ENCODE measurements at places on chromosomes 7 and 10.

DNA sequence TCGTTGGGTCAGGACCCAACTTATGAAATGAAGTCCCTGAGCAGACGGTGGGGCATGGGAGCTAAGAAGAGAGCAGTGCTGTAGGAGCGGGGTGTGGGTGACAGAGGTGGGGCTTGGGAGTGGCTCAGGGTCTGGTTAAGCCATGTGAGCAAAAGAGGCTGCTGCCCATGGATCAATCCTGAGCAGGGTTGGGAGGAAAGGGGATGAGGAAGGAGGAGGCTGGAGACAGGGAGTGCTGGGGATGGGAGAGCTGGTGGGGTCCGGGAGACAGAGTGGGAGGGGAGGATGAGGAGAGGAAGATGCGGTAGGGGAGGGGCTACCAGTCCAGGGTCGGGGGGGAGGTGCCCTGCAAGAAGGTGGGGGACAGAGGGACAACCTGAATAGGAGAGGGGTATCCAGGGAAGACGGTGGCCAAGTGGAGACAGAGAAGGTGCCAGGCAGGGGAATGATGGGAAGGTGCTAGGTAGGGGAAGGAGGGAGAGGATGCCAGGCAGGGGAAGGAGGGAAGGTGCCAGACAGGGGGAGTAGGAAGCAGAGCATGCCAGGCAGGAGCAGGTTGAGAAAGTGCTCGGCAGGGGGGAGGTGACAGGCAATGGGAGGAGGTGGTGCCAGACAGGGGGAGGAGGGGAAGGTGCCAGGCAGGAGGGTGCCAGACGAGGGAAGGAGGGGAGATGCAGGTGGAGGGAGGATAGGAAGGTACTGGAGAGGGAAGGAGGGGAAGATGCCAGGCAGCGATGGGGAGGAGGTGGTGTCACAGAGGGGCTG is 27.5 kb upstream of the SMARCD3 start:
- DNase-seq: no peak

GRCh38 chr7:55962014-55962413 is 2.4 kb upstream of the NIPSNAP2 start:
- no peak for DNase-seq

DNA sequence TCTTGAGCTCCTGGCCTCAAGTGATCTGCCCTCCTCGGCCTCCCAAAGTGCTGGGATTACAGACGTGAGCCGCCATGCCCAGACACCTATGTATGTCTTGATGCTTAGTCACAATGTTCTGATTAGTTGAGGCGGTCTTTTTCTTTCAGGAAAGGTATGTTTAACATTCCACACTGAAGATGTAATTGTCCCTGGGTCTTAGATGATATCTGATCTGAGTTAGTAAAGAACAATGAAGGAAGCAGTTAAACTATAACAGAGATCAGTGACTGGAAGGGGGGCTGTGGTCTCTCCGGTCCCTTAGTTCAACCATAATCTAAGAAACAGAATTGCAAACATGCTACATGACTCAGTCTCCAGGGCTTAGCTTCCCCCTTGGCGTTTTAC is 31.5 kb upstream of the SH2D4B start:
- no peak for DNase-seq

- no peak for DNase-seq
Observed at GRCh38 chr10:71769279-71769823, 4.0 kb downstream of the VSIR start.

DNA sequence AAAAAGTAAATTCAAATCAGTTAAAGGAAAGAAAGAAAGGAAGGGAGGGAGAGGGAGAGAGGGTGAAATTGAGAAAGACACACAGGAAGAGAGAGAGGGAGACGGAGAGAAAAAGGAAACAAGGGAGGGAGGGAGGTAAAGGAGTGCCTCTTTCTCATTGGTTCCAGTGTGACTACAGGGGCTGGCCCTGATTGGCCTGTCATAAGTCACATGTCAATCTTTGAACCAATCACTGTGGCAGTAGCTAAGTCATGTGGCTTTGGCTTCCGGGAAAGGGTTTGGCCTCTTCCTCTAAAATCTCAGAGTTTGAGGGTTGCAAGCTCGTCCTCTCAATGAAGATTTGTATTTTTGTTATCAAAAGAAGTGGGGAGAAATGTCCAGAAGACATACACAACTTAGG is 150.2 kb downstream of the RAB11FIP2 start:
- no peak for DNase-seq

DNA sequence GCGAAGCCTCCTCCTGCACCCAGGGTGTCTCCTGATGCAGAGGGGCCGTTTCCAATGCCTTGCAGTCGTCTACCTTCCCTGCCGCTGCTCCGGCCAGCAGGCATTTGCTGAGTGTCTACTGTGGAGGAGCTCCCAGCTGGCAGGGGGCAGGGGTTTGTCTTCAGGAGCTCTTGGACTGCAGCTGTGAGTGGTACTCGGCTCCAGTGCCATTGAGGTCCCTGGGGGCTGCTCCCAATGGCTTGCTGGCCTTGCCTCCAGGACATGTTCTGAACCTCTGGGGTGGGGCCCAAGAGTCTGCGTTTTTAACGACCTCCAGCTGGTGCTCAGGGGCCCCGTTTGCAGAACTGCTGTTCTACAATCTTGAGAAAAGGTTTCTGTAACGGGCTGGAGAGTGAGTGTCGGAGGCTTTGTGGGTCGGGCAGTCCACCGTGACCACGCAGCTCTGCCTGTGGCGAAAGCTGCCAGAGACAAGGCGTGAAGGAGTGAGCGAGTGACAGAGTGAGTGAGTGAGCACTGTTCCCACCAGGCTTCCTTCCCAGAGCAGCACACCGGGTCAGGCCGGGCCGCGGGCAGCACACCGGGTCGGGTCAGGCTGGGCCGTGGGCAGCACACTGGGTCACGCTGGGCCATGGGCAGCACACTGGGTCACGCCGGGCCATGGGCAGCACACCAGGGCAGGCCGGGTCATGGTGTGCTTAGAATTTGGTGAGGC is 520.2 kb downstream of the PTPRN2 start:
- no peak for DNase-seq

GRCh38 chr7:92485267-92485892 is 7.6 kb upstream of the ERVW-1 start:
- DNase-seq: no peak

- DNase-seq: no peak
Observed at GRCh38 chr7:33971106-33971505, 65.8 kb downstream of the BMPER start.

DNA sequence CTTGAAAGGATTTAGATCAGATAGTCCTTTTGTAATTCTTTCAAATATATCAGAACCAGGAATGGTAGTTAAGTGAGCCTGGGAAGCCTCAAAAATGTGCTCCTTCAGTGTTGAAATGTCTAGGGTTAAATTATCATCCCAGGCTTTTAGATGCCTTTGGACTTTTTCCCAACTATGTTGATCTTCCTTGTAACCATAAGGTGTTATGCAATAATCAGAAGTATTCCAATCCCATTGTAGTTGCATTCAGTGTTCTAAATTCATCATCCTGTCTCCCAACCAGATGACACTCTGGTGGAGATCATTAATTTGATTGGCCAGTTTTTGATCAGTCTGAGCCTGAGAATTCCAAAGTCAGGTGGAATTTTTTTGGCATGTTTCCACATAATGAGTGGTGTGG is 35.1 kb upstream of the AKR1C2 start:
- no peak for DNase-seq

DNA sequence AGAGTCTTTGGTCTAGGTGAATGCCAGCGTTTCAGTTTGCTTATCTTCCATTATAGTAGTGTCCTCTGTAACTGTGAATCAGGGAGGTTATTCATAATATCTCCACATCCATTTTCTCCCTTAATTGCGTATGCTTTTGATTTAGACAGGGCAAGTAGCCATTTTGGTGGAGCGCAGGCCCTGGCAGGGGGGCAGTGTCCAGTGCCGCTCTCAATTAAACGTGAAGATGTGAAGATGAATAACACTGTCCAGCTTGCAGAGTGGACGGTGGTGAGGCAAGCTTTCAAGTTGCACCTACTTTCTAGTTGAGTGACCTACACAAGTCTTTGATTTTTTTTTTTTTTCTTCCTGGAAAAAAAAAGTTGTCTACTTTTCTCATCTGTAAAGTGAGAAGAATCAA is 4.5 kb downstream of the TSPAN14 start:
- no peak for DNase-seq

GRCh38 chr10:10270126-10271050 is 747.3 kb upstream of the CELF2 start:
- no peak for DNase-seq

DNA sequence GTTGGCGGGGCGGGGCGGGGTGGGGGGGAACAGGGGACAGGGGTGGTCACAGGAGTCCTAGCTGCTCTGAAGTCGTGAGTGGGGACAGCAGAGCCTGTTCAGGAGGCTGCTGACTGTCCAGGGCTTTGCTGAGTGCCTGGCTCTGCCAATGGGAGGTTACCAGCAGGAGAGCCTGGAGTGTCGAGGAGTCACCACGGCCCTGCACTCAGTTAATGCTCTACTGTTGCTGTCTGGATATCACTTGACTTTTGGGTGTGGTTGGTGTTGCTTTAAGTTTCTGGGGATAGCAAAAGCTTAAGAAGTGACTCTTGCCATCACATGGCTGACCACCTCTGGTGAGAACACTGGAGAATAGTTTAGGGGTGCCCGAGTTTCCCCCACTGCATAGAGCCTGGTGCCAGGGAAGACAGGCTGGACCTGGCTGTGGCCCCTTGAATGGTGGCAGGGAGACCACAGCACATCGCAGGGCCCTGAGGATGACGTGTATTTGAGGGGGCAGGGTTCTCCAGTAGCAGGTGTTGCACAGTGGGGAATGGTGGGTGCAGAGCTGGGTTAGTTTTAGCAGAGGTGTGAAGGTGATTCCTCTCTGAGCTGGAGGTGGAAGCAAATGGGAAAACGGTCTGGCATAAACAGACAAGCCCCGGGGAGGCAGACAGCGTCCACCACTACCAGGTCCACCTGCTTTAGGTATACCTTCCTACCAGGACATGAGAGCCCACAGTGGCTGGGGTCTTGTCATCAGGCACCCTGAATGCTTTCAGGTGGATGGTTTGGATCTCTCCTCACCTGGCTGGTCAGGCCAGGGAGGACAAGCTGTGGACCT is 54.2 kb upstream of the CAMK2B start:
- DNase-seq: no peak

GRCh38 chr10:3936422-3937040 is 151.5 kb upstream of the KLF6 start:
- no peak for DNase-seq

DNA sequence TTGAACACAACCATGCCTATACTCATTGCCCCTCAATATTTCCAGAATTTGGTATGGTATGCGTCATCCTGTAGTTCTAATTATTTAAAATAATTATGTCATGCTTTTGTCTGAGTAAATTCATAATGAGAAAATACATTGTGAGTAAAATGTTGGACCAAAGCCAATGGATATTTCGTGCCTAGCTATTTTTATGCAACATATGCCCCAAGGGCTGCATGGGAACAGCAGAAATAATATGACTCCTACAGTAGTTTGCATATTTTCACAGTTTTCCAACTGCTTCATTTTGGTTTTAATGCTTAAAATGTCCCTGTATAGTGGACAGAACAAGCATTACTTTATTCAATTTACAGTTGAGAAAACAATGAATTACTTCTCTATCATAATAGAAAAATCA is 1115.6 kb upstream of the GHITM start:
- no peak for DNase-seq

- DNase-seq: no peak
Observed at GRCh38 chr7:142413280-142414000, 155.6 kb upstream of the PRSS58 start.

DNA sequence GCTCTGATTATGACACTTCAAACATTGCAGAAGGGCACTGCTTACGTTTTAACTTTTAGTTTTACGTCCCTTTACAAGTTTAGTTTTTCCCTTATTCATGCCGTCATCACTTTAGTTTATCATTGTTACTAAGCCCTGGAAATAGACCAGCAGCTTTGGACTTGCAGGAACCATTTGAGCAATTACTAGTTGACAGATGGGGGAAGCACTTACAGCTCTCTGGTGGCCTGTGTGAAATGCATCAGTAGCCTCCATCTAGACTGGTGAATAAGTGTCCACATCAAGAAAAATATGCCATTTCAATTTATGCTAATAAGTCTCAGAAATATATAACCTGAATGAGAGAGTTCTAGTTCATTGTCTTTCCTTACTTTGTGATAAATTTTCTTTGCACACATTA is 194.9 kb upstream of the GRM3 start:
- DNase-seq: no peak

GRCh38 chr10:118816471-118817168 is 61.9 kb upstream of the CACUL1 start:
- no peak for DNase-seq

GRCh38 chr10:131638880-131639278 is 261.9 kb upstream of the PPP2R2D start:
- no peak for DNase-seq

DNA sequence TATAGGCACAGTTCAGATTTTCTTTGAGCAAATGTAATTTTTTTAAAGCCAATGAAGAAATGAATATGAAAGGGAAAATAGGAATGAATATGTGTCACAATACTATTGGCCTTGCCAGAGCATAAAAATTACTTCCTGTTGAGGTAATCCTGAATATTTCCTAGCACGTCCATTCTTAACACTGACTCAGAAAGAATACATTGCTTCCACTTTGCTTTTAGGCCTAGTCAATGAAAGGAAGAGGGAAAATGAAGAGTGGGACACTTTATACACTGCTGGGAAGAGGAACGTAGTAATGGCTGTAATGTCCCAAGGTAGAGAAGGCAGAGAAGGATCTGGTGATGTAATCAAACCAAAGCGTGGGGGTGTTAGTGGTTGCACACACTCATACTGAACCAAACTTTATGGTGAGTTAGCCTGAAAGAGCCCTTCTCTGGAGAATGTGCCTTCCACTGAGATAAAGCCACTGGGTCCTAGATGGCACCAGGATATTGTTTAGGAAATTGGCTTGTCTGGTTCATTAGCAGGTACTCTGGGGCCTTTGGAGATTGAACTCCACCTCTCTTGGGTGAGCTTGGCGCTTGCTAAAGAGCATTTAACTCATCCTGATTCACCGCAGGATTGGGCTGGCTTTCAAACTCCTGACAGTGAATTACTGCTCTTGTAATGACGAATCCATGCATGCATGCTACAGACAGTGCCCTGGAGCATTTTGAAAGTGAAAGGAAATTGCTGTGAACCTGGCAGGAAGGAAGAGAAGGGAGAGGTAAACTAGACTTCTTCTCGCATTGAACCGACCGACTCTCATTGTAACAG is 254.9 kb downstream of the KIAA1217 start:
- no peak for DNase-seq

GRCh38 chr7:23026164-23026563 is 12.2 kb upstream of the HYCC1 start:
- no peak for DNase-seq

DNA sequence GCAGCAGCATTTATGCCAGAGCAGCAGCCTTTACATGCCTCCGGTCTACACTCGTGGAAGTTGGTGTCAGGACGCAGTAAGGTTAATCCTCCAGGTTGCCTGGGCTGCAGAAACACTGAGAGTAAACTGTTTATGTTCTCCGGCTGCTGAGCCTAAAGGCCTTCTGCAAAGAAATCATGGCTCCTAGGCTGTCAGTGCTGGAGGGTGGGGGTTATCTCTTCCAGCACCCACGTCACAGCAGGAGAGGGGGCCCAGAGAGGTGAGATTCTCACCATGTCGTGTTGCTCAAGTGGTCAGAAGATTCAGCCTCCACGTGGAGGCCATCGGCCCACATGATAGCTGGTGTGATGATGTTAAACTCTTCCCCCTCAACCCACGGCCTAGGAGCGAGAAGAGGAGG is 41.2 kb downstream of the COL13A1 start:
- no peak for DNase-seq

GRCh38 chr7:85714043-85714578 is 527.3 kb upstream of the SEMA3D start:
- DNase-seq: no peak

- DNase-seq: no peak
Observed at GRCh38 chr10:77431209-77431611, 206.4 kb downstream of the KCNMA1 start.

All from stimulated activated CD4-positive, alpha-beta T cell treated with anti-CD3 and anti-CD28 coated beads, TNF-alpha, amount 100 ng/mL, for 1 hour (primary cell).